ENCODE measurements at places on chromosomes 3 and 15.
A peak's percentile ranks its signal among the peaks of the same experiment; 100 is the strongest.

DNA sequence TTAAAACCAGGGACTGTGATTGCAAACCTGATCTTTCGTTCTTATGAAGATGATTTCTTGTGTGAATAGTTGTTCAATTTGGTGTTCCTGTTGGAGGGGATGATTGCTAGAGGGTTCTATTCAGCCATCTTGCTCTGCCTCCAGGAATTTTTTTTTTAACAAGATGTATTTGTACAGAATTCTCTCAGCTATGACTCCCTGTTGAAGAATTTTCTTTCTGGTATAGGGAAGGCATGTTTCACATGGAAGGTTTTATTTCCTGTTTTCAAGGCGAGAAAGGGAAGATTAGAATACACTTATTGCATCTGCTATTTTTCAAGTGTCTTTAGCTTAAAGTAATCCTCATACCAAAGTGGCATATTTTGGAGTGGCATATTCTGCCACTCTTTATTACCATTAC is 5.6 kb upstream of the LRRC34 start:
- no peak for DNase-seq

- DNase-seq: peak; percentile 17
These were observed 965 bp downstream of the FLNB start for GRCh38 chr3:58009026-58009748.

DNA sequence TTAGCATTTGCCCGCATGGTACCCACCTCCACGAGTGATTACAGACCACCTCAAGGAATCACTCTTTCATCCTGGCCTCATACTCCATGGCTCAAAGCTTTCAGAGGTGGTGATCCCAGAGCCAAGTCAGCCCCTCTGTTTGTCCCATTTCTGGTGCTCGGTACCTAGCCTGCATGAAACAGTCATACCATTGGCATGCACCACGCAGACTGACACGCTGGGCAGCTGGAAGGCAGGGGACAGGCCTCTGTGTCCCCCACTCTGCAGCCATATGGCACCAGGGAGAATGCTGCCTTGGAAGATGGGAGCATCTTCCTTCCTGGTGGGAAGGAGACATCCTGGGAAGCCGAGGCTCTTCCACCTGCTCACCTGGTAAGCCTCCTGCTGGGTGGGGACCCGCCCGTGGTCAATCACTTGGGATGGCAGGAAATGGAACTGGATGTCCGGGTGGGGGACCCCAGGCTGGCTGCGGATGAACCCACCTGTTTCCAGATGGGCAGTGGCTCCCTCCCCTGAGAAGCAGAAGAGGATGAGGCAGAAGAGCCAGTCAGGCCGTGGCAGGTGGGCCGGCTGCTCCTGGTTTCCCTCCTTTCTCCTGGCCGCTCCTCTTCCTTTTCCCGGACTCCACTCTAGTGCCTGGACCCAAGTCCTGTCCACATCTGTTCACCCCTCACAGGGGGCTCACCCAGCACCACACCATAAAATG is 26.9 kb downstream of the CHDH start:
- DNase-seq: no peak

DNA sequence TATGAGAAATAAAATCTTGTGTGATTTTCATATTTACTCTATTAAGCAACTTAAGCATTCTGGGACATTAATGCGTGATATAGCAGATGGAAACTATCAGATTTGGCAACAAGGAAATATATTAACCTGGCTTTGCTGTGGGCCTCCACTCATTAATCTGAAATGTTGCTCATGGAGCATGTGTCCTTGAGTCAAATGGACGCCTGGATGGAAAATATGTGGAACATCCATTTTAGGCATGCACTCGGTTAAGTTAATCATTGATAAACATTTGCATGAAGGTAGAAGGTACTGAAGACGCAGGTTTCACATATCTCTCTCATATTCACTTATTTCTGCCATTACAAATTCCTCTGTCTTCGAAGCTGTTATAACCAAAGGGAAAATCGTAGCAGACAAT is 246.1 kb downstream of the NR2F2 start:
- no peak for DNase-seq

GRCh38 chr3:25558121-25558520 is 106.6 kb downstream of the TOP2B start:
- DNase-seq: no peak
